Fibroblast of lung (primary cell): ENCODE measurements at places on chromosomes 3 and 15.

DNA sequence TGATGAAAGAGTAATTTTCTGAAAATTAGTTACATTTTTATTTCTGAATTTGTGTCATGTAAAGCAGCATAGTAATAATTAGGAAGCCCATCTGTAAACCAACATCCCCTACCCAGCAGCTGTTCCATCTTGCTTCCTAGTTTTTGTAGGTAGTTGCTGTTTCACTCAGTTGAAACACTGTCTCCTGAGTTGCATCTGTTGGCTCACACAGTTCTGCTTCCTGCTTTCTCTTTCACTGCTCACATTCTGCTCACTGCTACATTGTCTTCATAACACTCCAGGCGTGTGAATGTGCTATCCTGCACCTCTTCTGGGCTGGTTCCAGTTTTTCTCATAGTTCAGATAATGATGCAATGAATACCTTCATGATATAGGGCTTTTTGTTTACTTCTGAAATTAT lies 123.4 kb downstream of the EPHB1 start:
- DNase-seq, result no peak

DNA sequence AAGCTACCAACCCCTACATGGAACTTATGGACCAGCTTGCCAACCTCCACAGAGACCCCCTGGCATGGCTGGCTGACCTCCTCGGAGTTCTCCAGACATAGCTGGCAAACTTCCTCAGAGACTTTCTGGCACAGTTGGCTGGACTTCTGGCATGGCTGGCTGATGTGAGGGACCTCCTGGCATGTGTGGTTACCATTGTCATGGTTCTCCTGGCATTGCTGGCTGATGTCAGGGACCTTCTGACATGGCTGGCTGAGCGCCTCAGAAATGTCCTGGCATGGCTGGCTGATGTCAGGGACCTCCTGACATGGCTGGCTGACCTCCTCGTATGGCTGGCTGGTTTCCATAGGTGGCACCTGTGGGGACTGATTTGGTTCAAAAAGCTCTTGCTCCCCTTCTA lies 17.5 kb downstream of the MAP1A start:
- no peak for DNase-seq

DNA sequence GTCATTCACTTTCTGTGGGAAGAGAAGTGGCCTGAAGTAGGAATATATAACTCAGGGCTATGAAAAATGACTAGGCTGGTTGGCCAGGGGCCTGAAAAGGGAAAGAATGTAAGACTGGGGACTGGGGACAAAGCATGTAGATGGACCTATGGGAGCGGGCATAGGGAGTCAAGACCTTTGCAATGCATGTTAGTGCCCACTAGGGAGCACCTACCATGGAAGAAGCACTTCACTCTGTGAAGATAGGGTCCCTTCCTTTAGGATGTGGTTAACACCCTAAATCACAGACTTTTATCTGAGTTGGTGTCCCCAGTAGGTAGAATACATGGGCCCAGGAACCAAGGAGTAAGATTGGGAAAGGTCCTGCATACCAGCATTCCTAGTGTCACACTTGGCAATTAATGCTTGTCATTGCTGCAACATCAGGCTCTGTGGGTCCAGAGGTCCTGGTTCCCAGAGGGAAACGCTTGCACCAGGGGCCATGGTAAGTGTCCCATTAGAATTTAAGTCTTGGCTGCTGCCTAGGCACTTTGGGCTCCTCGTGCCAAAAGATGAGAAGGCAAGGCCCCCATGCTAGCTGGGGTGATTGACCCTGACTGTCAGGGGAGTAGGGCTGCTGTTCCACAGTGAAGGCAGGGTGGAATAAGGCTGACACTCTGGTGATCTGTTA lies 79.6 kb downstream of the CRYGS start:
- DNase-seq, result no peak

DNA sequence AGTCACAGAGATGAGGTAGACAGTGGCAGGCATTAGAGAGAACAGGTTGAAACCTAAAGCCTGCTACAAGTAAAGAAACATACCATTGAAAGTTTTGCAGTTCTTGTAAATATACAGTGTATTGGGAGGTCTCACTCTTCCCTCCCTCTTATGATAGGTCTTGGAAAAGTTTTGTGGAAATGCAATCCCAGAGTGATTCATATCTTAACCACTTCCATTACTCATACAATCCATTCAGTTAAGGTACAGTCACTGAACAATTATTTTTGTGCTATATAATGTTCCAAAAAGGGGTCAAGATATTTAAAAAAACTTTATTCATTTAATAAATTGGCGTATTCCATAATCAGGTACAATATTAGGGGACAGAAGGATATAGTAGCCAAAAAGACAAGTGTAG lies 737.7 kb upstream of the ALCAM start:
- peak; percentile 79 for DNase-seq

- DNase-seq, result no peak
Observed at GRCh38 chr3:161754420-161755053, 257.9 kb downstream of the OTOL1 start.

DNA sequence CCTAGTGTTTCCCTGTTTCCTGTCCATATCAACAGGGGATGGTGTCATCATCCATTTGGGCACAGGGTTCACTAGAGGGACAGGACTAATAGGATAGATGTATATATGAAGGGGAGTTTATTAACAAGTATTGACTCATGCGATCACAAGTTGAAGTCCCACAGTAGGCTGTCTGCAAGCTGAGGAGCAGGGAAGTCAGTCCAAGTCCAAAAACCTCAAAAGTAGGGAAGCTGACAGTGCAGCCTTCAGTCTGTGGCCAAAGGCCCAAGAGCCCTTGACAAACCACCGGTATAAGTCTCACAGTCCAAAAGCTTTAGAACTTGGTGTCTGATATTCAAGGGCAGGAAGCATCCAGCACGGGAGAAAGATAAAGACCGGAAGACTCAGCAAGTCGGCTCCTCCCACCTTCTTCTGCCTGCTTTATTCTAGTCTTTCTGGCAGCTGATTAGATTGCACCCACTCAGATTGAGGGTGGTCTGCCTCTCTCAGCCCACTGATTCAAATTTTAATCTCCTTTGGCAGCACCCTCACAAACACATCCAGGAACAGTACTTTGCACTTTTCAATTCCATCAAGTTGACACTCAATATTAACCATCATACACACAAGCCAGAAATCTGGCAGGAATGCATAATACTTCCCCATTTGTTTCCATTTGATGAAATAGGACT lies 43.4 kb downstream of the CD200 start:
- peak; percentile 39 for DNase-seq

DNA sequence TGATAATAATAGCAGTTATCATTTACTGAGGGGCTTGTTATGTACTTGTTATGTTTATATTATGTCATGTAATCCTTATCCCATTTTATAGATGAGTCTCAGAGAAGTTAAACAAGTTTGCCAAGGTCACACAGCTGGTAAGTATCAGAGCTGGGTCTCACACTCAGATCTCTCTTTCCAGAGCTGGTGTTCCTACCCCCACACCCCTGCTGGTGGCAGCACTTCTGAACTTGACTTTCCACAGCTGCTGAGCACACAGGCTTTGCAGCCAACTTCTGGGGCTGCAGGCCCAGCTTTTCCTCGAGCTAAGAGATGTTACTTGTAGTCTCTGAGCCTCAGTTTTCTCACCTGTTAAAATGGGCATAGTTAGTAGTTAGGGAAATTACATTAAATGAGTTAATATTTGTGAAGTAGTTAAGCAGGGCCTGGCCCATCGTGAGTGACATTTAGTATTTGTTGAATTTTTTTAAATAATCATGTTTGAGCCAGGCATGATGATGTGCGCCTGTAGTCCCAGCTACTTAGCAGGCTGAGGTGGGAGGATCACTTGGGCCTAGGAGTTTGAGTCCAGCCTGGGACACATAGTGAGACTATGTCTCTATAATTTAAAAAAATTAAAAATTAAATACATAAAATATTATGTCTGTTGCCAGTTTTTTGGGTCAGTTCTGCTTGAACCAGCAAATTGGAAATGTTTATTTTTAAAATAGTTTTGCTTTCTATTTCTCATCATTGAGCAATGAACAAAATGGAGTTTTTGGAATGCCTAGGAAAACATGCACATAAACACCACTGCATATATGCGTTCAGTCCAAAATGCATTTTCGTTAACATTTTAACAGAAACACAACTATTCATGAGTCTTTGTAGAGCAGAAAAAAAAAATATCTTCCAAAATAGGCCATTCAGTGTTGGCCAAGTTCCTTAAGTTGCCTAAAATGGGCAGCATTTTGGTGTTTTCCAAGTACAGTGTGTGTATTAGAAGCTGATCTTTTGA lies 87.3 kb downstream of the SMAD6 start:
- peak; percentile 59 for DNase-seq

DNA sequence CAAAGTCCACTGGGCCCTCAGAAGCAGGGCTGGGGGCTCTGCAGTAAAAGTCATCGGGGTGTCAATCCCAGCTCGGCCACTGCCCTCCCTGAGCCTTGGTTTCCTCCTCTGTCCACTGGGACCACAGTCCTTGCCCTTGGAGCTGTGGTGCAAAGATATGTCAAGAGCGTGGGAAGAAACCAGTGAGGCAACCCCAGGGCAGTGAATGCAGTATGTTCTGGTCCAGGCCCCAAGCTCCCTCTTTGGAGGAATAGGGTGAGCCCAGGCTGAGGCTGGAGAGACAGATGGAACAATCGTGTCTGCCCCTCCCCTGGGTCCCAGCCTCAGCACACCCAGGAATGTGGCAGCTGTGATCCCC lies 779 bp downstream of the GRIP2 start:
- DNase-seq, result no peak

- no peak for DNase-seq
Observed at GRCh38 chr3:177414093-177414492, 216.8 kb upstream of the TBL1XR1 start.

- no peak for DNase-seq
Observed at GRCh38 chr3:26960382-26960781, 337.8 kb downstream of the LRRC3B start.

DNA sequence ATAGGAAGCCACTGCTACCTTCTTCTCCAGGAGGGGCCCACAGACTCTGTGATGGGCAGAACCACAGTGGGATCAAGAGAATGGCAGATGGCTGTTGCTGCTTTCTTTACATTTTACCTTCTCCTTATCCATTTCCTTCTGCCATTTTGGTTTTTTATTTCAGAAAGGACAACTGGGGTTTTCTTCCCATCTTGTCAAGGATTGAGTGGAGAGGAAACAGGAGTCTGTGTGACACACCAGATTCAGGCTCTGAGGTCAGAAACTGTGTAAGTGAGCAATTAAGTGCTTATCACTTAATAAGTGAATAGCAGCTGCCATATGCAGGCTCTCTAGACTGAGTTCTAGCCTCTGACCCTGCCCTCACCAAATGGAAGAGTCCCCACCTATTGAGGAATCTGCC lies 47.3 kb downstream of the ITGB5 start:
- no peak for DNase-seq

GRCh38 chr3:60742606-60743145 lies 508.6 kb downstream of the FHIT start:
- peak; percentile 80 for DNase-seq

DNA sequence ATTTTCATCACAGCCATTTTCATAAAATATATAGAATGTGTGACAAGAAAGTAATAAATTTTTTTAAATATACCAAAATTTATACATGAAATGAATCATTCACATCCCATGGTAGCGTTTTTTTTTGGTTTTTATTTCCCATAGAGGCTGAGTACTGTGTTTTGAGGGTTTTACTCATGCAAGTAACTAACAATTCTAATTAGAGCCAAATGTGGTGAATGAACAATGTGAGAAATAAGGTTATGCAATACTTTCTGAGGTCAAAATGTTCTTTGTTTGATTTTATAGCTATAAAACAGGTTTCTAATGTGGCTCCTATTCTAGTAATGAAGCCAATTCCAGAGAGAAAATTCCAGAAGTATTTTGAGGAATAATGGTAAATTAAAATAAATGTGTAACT lies 386.8 kb downstream of the TBC1D5 start:
- DNase-seq, result peak; percentile 16

DNA sequence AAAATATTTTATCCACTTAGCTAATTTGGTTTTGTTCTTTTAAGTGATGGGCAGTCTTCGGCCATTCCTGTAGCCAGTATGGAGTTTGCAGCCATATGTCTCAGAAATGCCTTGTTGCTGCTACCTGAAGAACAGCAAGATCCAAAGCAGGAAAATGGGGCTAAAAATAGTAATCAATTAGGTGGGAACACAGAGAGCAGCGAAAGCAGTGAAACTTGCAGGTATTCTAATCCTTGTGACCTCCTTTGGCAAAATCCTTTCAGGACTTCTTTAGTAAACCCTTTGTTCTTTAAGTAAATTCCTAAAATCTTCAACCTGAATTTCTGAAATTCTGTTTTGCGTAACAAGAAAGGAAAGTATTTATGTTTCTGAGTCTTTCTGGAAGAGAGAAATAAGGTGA lies 49.8 kb downstream of the CNOT10 start:
- DNase-seq, result no peak

DNA sequence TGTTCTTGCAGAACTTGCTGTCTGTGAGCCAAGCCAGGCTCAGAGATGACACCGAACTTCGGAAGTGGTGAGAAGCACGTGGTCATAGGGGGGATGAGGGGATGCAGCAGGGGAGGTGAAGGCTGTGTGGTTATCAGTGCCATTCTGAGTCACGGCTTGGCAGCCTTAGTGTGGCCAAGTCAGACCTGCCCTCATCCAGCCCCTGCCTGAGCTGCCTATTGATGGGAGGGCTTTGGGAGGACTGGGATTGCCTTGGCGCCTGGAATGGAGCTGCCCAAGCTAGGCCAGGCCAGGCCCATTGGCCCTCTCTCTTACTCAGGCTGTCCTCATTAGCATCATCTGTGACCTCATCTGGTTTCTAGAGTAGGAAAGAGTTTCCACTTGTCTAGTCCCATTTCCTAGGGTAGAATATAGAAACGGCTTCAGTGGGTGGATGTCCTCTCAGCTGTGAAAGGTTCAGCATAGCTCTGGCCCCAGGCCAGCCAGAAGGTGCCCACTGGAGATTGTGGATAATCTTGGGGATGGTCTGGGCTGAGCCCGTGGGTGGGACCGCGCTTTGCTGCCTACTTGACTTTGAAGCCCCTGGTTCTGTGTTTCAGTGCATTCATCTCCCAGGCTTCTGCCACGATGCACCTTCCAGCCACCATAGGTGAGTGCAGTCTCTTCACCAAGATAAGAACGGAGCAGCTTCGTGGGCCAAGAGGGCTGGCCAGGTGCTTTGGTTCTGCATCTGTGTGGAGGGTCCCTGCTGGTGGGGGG lies 7.2 kb downstream of the FAH start:
- peak; percentile 40 for DNase-seq

- DNase-seq, result no peak
Observed at GRCh38 chr3:27749643-27750042, 27.5 kb upstream of the EOMES start.

DNA sequence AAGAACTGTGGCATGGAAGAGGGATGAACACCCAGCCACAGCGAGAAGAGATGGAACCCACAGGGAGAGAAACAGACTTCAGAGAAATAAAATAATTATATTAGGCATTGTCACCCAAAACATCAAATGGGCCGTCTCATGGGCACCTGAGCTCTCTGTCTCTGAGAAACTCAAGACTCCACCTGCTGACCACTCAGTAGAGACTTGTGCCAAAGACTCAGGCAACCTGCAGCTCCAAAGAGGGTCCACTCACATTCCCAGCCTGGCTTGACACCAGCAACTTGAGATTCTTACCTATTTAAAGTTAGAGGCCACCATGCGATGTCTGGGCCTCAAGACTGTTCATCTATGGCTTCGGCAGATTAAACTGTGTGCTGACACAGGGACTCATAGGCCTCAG lies 12.0 kb downstream of the SEMA5B start:
- no peak for DNase-seq

- DNase-seq, result peak; percentile 20
Observed at GRCh38 chr15:64824929-64825430, 467 bp downstream of the PIF1 start.

- no peak for DNase-seq
Observed at GRCh38 chr3:186620213-186621092, 7.6 kb downstream of the AHSG start.

GRCh38 chr3:13569201-13569600 lies 20.3 kb downstream of the FBLN2 start:
- no peak for DNase-seq

GRCh38 chr3:169420429-169420828 lies 243.1 kb downstream of the MECOM start:
- DNase-seq, result no peak
